Renal cortex interstitium (tissue), 15 donors: ENCODE measurements at places on chromosomes 3 and 15. TPM values are rescaled to one million over a fixed set of nuclear protein-coding genes. Genes with fewer than 3 reads are reported as not detected.

RYK gene
- 92.1 TPM for polyA plus RNA-seq

LSMEM2 gene
- 0.33 TPM for polyA plus RNA-seq

SPATA12 gene
- polyA plus RNA-seq: 0.12 TPM

RTP3 gene
- polyA plus RNA-seq: not detected

CLDN16 gene
- 31.9 TPM for polyA plus RNA-seq

VIPR1 gene
- polyA plus RNA-seq: 1.0 TPM

CCR1 gene
- 2.5 TPM for polyA plus RNA-seq

ZBED2 gene
- 0.49 TPM for polyA plus RNA-seq

FBXO40 gene
- polyA plus RNA-seq: not detected

SLC15A2 gene
- 18.2 TPM for polyA plus RNA-seq

FSD2 gene
- 0.35 TPM for polyA plus RNA-seq

LRRC2 gene
- polyA plus RNA-seq: 2.1 TPM

PDHB gene
- 118 TPM for polyA plus RNA-seq

EPHB1 gene
- 5.1 TPM for polyA plus RNA-seq

SLC22A14 gene
- polyA plus RNA-seq: 0.62 TPM

- DNase-seq: no peak
Observed at GRCh38 chr3:48518069-48518468, 14.1 kb upstream of the SHISA5 start.

DNA sequence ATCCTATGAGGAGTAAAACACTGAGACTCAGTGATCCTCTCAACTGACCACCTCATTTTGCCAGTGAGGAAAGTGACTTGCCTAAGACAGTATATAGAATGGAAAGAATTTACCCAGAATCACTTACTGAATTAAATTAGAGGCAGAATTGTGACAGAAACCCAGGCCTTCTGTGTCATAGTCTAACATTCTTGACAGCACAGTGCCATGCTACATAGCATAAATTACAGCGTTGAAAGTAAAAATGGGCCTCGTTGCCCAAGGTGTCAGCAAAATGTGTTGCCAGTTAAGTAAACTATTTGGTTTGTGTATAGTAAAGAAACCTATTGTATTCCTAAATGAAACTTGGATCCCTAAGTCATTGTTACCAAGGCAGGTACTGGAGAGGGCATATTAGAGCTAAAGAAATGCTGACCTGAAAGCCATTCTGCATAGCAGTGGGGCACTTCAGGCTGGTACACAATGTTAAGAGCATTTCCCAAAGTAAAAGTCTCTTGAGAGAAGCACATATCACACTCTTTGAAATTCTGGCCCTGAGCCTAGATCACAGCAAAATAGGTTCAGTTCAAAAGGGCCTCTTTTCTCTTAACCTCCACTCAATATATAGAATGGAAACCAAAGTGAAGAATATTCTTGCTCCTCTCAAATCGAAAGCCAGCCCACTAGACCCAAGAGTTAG is 53.8 kb downstream of the HMG20A start:
- no peak for DNase-seq

GRCh38 chr3:72273615-72274014 is 488.7 kb upstream of the PROK2 start:
- DNase-seq: no peak

- DNase-seq: no peak
Observed at GRCh38 chr15:54011656-54012055, 33.4 kb downstream of the UNC13C start.

DNA sequence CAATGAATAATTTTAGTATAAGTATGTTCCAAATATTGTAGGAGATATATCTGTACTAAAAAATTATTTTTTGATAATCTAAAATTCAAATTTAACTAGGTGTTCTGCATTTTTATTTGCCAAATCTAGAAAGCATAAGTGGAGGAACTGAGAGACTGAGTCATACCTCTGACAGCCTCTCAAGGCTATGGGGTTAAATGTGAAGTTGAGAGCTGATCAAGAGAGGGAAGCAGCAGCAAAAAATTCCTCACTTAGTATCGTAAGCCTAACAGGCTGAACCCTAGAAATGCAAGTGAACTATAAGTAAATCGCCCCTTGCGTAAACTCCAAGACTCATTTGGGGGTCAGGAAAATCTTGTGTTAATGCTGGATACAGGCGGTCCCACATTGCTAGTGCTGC is 12.8 kb upstream of the TOPAZ1 start:
- DNase-seq: no peak

DNA sequence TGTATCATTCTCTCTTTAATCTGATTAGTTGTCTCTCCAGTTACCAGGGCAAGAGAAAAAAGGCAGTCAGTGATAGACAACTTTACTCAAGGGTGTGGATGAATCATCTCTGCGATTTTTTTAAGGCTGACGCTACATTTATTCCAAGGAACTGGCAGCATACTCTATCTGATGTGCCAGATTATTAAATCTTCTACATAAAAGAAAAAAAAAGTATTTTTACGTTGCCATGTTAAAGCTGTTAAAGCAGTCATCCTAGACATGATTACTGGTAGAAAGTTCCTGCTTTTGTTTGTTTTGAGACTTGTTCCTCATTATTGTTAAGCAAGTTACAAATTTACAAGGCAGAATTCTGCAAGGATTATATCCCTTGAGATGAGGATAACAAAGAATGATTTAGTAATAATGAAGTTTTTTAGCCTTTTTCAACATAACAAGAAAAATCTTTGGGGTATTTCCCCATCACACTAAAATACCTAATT is 121.7 kb downstream of the CBLB start:
- DNase-seq: no peak

DNA sequence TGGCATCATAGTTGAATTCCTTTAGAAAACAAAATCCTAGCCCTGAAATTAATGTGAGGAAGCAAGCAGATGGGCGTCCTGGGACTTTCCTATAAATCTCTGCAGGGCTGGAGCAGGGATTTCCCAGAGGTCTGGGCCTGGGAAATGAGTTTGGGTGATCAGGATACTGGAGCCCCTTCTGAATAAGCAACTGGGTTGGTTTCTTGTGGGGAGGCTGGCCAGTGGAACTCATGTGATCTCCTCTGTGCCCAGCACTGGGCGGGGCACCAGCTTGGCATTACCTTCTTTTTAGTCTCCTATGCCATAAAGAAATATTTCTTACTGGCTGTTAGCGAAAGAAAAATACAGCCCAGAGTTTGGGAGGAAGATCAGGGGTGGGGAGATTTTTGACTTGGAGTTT is 1.7 kb downstream of the THSD4 start:
- DNase-seq: no peak

- DNase-seq: no peak
Observed at GRCh38 chr3:188993181-188993580, 178.6 kb upstream of the TPRG1 start.

- no peak for DNase-seq
Observed at GRCh38 chr15:99145005-99145404, 40.1 kb downstream of the SYNM start.

DNA sequence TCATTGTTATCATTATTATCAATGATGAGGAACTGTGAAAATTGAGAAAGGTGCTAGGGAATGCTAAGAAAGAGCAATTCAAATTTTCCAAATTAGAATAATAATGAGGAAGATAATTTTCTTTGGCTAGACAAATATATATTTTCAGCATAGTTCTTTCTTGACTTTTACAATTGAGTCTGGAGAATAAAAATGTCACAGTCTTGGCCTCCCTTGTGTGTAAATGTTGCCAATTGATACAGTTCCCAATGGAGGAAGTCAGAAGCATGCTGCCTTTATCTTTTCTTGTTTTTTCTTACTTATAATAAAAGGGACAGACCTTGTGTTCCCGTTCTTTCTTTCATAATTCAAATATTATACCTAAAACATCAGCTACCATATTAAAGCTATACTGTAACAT is 774.4 kb downstream of the SI start:
- DNase-seq: no peak

GRCh38 chr3:66996696-66997095 is 1.4 kb upstream of the KBTBD8 start:
- no peak for DNase-seq

- DNase-seq: no peak
Observed at GRCh38 chr3:25547943-25548674, 116.6 kb downstream of the TOP2B start.

GRCh38 chr3:177196456-177197040 is 734 bp downstream of the TBL1XR1 start:
- DNase-seq: no peak

- DNase-seq: no peak
Observed at GRCh38 chr3:187889601-187890404, 144.5 kb upstream of the BCL6 start.

DNA sequence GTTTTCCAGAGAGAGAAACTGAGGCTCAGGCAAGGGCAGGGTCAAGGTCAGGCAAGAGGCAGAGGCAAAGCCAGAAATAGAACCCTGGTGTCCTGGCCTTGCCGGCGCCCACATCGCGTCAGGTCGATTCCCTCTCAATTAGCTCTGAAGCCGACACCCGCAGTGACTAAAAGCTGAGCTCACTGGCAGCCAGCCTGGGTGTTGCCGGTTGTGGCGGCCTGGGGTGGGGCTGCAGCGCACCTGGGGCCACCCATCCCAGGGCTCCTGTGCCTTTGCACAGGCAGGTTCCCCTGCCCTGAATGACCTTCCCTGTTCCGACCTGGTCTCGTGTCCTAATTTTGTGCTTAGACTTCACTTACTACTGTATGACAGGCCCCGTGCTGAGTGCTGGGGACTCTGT is 6.2 kb downstream of the SEMA3F start:
- no peak for DNase-seq

DNA sequence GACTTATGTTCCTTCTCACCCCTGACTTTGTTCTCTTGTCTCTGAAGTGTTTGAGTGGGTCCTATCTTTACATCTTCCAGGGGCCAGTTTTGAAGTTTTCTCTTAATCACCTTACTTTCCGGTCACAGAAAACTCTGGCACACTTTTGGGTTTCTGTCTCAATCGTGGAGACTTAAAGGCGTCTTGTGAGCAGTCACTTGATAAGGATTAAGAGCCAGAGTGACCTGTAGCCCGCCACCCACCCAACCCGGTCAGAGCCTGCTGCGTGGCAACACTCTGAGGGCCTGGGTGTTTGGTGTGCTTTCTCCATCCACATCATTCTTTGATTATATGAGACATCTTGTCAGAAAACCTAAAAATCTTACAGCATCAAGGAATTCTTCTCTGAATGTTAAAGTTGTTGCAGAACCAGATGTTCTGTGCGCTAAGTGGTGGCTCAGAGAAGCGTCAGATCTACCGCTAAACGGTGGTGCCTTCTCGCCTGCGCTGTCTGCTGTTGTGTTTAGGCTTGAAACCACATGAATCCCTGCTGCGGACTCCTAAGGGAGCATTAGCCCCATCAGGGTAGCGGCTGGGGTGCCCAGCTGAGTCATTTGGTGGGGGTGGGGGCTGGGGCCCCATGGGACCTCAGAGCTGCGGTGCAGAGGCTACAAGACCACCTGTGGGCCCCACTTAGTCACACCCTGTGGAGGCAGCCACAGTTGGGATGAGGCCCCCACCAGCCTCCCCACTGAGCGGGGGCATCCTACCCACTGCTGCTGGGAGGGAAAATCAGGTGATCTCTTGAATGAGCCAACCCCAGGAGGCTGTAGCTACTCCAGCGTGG is 158.7 kb upstream of the BHLHE40 start:
- DNase-seq: no peak

- no peak for DNase-seq
Observed at GRCh38 chr15:31085359-31085758, 16.2 kb downstream of the TRPM1 start.

GRCh38 chr3:162132981-162133380 is 636.4 kb downstream of the OTOL1 start:
- DNase-seq: no peak

- no peak for DNase-seq
Observed at GRCh38 chr3:114155370-114155821, 23.5 kb downstream of the DRD3 start.

GRCh38 chr3:36893137-36893557 is 51.7 kb downstream of the TRANK1 start:
- no peak for DNase-seq

GRCh38 chr3:55006244-55006676 is 78.4 kb upstream of the LRTM1 start:
- DNase-seq: no peak

DNA sequence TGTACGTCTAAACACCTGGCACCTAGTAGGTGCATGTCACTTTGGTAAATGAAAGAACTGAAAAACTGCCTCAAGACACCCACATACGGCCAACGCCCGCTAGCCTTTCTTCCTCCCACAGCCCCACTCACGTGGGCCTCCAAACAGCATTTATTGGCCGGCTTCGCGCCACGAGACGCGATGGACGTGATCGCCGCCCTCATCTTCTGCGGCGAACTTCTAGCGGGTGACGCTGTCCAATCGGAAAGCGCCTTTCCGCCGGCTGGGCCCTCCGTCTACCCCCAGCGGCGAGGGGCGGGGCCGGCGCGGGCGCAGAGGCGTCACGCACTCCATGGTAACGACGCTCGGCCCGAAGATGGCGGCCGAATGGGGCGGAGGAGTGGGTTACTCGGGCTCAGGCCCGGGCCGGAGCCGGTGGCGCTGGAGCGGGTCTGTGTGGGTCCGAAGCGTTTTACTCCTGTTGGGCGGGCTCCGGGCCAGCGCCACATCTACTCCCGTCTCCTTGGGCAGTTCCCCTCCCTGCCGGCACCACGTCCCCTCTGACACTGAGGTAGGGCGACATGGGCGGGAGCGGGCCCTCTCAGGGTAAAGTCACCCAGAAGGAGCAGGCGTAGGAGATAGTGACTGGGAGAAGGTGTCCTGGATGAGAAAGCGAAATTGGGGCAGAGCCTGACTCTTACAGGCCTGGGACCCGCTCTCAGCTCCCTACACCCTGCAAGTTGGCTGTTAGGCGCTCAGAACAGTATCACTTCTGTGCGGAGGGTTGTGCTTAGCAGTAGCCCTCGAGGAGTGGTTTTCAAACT is at the start of gene LMLN:
Gene LMLN (plus strand): TSS at position 327 of the 803 bp plus-strand sequence. CDS start 29 bp downstream, at position 356.
- peak; percentile 88 for DNase-seq

DNA sequence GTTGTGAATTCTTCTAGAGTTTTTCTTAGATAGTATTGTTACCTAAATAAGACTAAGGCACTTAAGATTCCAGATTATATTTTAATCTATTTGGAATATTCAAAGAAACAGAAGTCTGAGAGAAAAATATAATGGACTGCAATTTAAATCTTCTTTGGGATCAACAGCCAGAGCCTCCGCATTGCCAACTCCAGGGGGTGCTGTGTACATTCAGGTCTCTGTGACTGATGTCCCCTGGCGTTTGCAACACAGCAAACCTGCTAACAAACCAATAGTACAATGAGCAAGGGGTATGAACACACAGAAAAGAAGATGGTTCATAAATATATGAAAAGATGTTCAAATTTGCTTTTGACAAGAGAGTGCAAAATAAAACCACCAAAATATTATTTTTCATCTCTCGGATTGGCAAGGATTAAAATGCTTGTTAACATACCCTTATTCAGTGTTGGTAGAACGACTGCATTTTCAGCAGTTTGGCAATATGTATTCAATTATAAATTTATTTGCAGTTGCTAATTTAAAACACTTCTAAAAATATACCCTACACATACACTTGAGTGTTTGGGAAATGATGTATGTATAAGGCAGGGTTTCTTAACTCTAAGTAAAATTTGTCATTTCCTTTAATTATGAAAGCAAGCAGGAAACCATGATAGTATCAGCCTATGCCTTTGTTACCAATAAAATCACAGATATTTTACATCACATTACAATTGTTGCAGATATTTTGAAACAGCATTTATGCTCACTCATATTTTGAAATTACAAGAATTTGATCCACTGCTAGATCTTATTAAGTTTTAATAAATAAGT is 16.1 kb upstream of the TM4SF1 start:
- no peak for DNase-seq
